ENCODE measurements at places on chromosomes 4 and X.
A peak's percentile ranks its signal among the peaks of the same experiment; 100 is the strongest.

- DNase-seq = peak; percentile 80
These were observed 17.8 kb downstream of the ANXA3 start for GRCh38 chr4:78569306-78569821.

- peak; percentile 77 for DNase-seq
These were observed 109.1 kb downstream of the PTTG2 start for GRCh38 chr4:38069271-38069760.

DNA sequence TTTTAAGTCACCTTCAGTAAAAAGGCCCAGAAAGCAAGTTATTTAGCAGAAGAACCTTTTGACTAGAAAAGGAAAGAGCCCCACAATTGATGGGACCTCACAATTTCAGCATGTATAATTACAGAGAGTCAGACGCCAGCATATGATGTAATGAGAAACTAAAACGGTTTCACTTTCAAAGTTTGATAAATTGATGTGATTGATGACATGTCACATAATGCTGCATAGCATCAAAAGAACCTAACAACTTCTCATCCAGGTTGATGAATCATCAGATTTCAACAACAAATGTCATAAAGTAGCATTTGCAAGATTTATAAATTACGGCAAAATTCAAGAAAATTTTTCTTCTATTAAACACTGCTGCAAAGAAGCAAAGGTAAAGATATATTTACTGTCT lies 3.9 kb upstream of the GAR1 start:
- DNase-seq = no peak

DNA sequence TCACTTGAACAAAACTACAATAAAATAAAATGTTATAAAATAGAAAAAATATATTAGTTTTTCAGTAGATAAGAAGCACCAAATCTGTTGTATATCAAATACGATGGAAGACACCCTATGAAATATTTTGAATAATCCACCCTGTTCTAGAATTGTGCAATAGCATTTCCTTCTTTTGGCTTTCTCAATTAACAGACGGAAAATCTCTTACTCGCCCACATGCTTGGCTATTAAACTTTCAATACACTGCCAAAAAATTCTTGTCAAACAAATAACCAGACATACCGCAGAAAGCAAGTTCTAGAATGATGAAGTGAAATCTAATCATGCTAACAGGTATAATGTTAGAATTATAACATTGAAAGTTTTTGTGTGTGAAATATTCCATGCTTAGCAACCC lies 671.6 kb upstream of the SLIT2 start:
- DNase-seq = no peak

GRCh38 chr4:147831551-147832171 lies 99.8 kb downstream of the ARHGAP10 start:
- DNase-seq = peak; percentile 72

All from NCI-H226 (cell line).